GOT3 (cell line): ENCODE measurements at places on chromosomes 1 and 21.

- no peak for DNase-seq
Observed at GRCh38 chr1:104195395-104195794, 445.7 kb downstream of the AMY1C start.

- no peak for DNase-seq
Observed at GRCh38 chr21:32412162-32413014, at the start of gene EVA1C. EVA1C (plus strand) TSS chr21:32412706; CDS start chr21:32412854, 148 bp downstream.

DNA sequence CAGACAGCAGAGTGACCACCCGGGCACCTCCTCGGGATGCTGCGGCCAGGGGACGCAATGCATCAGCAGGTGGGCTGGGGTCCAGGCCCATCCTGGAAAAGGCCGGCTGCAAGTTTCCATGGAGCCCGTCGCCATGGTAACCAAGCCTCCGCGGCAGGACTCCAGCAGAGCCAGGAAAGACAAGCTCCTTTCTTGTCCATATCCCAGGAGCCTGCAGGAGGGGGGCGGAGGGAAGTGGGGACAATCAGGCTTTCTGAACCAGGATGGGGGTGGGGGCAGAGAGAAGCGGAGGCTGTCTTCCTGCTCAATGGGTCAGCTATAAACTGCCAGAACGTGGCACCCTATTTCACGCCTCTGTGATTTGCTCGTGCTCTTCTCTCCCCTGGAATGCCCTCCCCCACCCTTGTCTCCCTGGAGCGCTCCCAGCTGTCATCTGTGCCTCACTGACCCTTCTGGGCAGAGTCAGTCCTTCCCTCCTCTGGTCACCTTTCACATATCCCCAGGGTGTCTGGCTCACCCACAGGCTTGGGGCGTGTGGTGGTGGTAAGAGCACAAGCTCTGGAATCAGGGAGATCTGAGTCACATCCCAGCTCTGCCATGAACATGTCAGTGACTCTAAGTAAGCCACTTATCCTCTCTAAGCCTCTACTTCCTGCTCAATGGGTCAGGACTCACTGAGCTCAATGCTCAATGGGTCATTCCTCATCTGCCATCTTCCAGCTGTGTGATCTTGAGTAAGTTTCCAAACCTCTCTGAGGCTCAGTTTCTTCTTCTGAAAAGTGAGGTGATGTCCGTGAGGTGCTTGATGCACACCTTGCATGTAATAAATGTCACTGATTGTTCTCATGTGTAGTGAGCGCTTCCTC is 58.9 kb upstream of the LAPTM5 start:
- DNase-seq: no peak

- no peak for DNase-seq
Observed at GRCh38 chr1:2788506-2789163, 12.9 kb downstream of the TTC34 start.

DNA sequence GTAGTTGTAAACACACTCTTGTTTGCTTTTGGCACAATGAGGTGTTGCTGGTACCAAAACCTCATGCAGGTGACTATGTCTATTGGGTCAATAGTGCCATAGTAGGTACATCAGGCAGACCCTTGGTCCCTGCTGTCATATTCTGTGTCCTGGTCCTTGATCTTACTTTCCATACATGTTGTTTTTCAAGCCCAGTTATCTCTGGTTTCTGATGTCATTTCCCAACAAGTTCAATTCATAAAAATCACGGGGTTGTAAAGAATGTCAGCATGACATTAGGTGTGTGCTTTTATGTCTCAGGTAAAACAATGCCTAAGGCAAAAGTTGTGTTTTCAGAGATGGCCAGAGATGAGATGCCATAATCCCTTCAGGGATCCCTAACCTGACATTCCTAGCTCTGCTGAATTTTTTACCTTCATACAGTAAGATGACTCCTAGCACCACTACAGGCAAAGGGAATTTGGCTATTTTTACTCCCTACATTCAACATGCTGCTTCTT is 390.3 kb upstream of the PKN2 start:
- DNase-seq: no peak

DNA sequence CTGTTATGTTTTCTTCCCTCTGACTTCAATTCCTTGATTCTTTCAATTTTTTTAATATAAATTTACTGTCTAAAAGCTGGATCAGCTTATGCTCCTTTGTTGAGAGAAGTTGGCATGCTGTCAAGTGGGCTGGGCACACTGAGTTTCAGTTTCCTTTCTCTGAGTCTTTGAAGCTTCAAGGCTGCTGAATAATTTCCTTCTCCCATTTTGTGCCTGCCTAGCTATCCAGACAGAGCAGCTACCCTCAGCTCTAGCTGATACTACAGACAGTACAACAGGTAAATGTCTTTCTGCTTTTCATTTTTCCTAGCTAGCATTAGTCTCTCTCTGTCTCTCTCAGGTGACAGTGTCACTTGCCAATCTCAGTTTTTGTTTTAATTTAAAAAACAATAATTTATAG is at the start of gene IFI44:
Gene IFI44 (plus strand): TSS at position 204 of the 400 bp plus-strand sequence. CDS start 365 bp downstream, outside the sequence.
- no peak for DNase-seq

GRCh38 chr21:41926807-41927171 is 27.0 kb downstream of the C2CD2 start:
- DNase-seq: no peak

DNA sequence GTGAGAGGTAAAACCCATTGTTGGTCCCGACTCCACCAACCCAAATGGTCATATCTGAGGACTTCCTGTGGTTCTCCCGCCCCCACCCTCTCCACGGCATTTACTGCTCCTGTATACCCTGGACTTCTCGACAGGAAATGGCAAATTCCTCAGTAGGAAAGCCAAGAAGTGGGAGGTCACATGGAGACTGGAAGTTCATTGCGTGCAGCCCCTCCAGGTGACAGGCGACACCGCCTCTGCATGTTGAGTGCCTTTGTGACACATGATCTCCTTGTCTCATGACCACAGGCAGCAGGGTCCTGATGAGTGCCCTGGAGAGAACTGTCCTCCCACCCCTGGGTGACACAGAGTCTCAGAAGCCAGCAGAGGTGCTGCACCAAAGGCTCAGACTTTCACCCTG is 24.2 kb downstream of the ERG start:
- DNase-seq: no peak

DNA sequence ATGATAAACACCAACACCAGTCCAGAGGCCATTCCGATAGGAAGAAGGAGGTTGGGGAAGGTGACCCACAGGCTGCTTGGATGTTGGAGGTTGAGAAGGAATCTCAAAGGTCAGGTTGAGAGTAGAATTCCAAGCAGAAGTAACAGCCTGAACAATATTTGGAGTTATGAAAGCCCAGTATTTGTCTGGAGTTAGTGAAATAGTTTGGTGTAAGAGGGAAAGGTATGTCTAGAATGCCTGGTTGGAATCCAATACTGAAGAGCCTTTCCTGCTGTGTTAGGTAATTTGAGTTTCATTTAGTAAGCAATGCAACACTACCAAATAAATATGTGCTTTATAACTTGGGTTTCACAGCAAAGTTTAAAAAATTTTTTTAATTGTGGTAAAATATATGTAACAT is 70.5 kb upstream of the MCOLN3 start:
- no peak for DNase-seq

DNA sequence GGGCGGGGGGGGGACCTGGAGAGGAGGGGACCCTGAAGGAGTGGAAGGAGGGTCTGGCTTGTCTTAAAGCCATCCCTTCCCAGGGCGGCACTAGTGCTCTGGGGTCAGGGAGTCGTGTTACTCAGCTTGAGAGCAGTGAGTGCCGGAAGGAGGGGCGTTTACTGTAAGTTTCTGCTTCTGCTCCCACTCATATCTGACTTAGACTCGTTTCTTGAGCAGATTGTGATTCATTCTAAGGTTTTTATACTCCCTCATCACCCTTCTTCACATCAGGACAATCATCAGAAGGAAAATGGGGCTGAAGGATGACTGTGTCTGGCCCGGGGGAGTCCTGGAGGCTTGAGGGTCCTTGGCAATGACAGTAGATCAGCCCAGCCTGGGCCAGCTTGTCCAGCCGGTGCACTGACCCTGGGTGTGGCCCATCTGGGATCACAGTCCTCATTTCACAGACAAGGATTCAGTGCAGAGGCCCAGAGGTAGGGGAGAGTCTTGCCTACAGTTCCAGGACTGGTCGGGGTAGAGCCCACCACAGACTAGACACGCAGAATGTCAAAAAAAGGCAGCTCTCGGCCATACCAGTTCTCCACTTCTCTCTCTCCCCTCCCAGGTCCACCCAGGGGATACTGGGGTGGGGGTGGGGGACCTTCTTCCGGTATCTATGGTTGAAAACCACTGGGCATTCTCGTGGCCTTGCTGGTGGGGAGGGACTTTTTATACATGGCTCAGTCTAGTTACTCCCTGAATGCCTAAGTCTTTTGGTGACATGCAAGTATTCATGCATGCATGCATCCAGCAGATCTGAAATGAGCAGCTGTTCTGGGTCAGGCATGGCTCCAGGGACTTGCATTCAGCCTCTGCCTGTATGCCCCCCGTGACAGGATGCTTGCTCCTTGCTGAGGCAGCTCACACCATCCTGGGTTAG is 5.1 kb downstream of the TNFRSF8 start:
- DNase-seq: no peak

- DNase-seq: no peak
Observed at GRCh38 chr21:37251294-37251634, 15.9 kb downstream of the VPS26C start.

GRCh38 chr1:1004780-1005697 is 5.1 kb upstream of the HES4 start:
- no peak for DNase-seq

- DNase-seq: no peak
Observed at GRCh38 chr1:2890221-2890850, 88.8 kb upstream of the TTC34 start.

- no peak for DNase-seq
Observed at GRCh38 chr1:245155272-245156040, 671 bp downstream of the KIF26B start.

DNA sequence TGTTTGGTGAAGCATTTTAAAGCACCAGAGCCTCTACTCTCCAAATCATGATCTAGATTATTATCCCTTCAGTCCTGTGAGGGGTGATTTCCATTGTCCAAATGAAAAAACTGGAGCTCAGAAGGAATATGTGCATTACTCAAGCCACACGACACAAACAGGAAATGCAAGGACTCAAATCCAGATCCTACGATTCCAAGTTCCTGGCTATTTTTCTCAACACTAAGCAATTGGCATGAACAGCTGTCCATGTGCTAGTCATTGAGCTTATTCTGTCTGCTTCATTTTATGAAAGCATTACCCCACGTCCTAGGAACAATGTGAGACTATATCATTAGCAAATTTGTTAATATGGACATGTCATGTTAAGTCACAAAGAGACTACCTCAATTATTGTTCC is 273.1 kb upstream of the LYPLAL1 start:
- DNase-seq: no peak

DNA sequence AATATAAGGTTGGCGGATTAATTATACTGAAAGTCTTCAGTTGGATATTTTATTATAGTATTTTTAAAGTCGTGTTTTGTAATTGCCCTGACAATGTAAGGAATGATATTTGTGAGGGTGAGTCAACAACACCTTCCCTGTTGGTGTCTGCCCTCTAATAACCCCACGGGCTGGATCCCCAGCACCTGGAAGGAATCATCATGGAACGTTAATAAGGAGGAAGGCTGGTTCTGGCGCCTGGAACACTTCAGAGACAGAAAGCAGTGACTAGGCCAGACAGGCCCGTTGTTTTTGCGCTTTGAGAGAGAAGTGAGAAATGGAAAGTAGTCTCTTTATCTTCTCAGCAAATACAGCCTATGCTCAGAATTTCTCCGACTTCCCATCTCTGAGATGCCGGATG is 31.6 kb downstream of the TEX35 start:
- no peak for DNase-seq

DNA sequence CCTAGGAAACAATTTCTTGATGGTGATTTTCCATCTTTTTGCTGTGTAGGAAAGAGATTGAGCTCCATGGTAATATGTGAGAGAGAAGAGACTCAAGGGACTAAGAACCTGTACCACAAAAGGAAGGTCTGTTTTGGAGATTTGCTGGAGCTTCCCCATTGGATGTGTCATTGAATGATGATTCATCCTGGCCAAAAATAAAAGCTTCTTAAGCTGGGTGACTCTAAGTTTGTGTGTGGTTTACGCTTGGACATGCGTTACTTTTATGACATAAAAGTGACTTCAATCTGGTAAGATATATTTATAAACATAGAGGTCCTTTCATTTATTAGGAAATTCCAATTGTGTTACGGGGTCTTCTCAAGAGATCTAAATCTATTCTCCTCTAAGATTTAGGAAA is 17.4 kb upstream of the IL19 start:
- DNase-seq: no peak

GRCh38 chr1:227607336-227607898 is 44.1 kb downstream of the ZNF678 start:
- DNase-seq: no peak

DNA sequence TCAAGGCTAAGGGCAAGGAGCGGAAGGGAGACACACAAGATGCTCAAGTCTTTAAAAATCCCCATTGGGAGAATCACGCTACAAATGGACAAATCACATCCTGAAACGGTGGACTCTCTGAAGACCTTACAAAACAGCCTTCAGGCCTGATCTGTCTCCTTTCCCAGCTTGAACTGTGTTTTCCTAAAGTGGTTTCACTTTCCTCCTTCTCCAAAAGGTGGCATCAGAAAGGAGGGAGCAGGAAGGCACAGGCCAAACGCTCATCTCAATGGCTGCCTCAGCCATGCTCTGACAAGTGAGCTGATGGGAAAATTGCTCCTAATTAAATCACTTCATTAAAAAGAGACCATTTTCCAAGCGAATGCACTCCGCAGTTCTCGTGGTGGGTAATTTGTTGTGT is 47.7 kb downstream of the UTP25 start:
- DNase-seq: no peak

DNA sequence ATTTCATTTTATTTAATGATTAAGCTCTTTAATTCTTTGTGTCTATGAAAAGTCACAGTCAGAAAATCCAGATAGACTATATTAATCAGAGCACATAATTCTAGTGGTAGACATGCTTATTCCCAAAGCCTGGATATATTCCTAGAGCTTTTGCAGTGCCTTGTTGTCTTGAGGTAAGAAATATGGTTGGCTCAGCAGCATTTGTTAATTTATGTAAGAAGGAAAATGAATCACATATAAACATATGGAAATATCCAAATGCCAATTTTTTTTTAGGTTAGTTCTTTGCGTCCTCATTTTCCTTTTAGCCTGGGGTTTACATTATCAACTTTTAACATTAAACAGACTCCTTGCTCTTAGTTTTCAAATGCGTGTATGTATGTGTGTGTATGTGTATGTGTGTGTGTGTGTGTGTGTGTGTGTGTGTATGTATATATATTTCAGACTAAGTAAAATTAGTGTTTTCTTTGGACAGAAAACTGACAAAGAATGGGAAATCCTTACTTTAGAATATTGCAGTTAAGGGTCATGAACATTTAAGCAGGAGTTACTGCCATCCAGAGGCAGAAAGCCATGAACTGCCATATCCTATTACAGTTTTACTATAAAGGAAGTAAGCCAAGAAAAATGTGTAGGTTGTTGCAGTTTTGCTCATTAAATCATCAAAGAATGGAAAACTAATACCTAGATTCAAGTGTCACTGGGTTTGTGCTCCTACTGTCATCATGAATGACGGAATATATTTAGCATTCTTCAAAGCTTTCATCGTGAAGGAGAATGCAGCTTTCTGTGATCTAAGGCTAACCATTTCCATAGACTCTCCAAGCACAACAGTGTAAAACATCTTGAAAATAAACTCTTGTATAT is 477.1 kb upstream of the NR5A2 start:
- DNase-seq: no peak
